ENCODE measurements at places on chromosomes 7 and 10.

- DNase-seq = no peak
Measured at GRCh38 chr10:72337039-72337629, 17.6 kb downstream of the DNAJB12 start.

DNA sequence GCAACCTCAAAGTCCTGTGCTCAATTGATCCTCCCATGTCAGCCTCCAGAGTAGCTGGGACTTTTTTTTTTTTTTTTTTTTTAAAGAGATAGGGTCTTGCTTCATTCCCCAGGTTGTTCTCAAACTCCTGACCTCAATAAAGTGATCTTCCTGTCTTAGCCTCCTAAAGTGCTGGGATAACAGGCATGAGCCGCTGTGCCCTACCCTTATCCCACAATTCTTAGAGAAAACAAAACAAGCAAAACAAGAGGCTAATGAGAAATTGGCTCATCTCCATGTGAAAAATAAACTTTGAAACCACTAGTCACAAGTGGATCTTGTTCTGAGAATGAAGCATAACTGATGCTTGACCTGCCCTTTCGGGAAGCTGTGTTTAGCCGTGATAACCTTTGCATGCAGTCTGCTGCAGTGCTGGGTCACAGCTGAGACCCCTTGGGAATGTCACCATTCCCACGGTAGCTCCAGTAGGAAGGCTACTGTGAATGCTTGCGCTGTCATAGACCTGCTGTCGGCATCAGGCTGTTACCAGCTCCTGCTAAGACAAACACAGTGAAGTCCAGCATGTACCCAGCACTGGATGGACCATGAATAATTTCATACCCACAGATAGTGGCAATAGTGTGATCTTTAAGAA is 290.7 kb upstream of the KIAA1217 start:
- DNase-seq = no peak

GRCh38 chr10:176677-177076 is 41.4 kb downstream of the ZMYND11 start:
- DNase-seq = no peak

DNA sequence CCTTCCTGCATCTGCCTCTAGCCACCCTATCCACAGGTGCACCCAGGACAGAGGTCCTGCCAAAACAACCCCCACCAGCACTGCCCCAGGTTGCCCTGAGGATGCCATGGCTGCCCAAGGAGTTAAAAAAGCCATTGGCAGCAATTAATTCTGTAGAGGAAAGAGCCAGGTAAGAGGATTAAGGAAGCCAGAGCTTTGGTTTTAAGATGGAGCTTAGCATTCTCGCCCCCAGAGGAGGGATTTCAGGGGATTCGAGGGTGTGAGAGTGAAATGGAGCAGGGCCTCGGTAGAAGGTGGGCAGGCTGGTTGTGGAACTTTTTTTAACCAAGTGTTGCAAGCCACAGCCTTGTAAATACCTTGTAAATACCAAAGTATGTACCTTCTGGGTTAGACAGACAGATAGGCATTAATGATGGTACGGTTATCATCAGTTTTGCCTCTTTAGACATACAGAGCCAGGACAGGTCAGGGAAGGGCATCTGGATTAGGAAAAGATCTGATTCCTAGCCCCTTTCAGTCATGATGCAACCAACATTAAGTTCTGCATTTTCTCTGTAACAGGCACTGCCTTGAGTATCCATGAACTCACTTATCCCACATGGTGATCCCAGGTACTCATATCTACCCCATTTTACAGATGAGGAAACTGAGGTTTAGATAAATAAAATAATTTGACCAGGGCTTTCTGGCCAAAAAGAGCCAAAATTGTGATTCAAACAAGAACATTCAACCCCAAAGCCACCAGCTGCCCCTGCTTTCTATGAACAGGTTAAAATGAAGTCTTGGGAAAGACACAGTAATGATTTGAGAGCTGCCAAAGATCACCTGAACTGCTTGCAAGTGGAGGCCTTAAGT is 120.7 kb upstream of the PPIF start:
- DNase-seq = no peak

GRCh38 chr10:85642082-85642420 is 724.5 kb downstream of the GRID1 start:
- DNase-seq = no peak

GRCh38 chr10:54444170-54444569 is 356.9 kb downstream of the PCDH15 start:
- no peak for DNase-seq

DNA sequence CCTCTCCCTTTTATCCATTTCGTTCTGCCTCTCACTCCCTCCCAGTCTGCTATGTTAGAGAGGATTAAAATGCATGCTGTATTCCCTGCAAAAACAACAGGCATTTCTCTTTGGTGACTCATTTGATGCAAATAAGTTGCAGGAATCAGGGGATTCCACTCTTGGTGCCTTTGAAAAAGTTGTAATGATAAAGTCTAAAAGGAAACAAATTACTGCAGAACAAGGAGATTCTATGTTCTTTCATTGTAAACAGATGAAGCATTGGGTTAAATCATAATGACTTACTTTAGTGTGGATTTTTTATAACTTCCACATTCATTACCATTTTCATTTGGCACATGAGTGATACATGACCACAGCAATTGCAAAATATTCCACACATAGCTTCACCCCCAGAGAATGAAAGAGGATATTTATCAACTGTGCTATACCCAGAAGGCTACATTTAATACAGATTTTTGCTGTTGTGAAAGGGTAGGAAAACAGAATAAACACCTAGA is 33.4 kb upstream of the ABLIM1 start:
- no peak for DNase-seq

- DNase-seq = no peak
Measured at GRCh38 chr7:91082852-91083495, 181.3 kb upstream of the FZD1 start.

GRCh38 chr7:85068799-85069198 is 118.1 kb downstream of the SEMA3D start:
- DNase-seq = no peak

DNA sequence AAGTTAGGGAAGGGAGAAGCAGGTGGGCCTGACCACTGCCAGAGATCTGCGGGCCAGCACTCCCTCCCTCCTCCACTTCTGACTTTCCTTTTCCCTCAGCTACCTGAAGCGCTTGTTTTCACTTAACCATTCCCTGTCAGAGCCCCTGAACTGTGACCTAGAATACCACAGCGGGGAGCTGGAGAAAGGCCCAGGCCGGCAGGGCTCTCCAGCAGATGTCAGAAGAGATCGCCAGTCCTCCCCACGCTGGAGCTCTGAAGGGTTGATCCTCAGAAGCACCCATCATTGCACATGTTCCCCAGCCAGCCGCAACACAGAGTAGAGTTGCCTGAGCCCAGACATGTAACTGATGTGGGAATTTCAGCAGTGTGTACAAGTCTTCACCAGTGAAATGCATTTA is 44.4 kb upstream of the GAD2 start:
- DNase-seq = no peak

GRCh38 chr7:1622441-1622840 is 47.6 kb upstream of the ELFN1 start:
- no peak for DNase-seq

- DNase-seq = no peak
Measured at GRCh38 chr7:51007551-51008505, 225.1 kb upstream of the GRB10 start.
